Stimulated activated CD4-positive, alpha-beta T cell treated with anti-CD3 and anti-CD28 coated beads, Interleukin-1b, Interleukin-23, amount 100 ng/mL, for 1 hour (primary cell): ENCODE measurements at places on chromosomes 13 and 19.

- no peak for DNase-seq
These were observed 19.4 kb upstream of the MBNL2 start for GRCh38 chr13:97202761-97203160.

DNA sequence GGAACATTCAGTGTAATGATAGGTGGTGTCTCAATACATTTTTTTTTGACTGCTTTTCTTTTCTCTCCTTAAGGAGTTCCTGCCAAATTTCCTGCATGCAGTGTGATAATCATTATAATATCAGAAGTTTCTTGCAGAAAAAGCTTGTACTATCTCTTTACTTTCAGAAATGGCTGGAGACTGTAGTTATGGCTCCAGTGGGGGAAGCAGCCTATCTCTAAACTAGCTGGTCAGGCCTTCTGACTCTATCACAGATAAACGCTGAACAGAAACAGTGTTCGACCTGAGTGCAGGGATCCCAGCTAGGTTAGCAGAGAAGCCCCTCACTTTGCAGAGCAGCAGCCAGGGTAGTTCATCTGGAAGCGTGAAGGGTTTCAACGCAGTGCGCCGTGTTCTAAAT, 1.9 kb downstream of the CCNE1 start:
- DNase-seq, result no peak

- no peak for DNase-seq
These were observed 49.9 kb downstream of the UFM1 start for GRCh38 chr13:38399535-38399934.

DNA sequence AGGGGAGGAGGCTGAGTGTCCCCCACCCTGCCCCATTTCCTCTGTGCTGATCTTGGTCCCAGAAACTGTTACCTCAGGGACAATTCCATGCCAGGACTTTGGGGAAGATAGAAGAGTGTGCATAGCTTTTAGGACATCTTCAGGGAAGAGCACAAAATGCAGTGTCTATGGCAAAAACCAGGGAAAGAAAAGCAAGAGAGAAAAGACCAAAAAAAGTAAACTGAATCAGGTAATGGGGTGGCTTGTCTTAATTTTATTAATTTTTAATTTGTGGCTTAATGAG, 109.4 kb downstream of the NDFIP2 start:
- no peak for DNase-seq

- no peak for DNase-seq
These were observed 129.8 kb downstream of the KCTD12 start for GRCh38 chr13:76756451-76756850.

GRCh38 chr13:74278901-74279300, 144.7 kb upstream of the KLF12 start:
- DNase-seq, result no peak

DNA sequence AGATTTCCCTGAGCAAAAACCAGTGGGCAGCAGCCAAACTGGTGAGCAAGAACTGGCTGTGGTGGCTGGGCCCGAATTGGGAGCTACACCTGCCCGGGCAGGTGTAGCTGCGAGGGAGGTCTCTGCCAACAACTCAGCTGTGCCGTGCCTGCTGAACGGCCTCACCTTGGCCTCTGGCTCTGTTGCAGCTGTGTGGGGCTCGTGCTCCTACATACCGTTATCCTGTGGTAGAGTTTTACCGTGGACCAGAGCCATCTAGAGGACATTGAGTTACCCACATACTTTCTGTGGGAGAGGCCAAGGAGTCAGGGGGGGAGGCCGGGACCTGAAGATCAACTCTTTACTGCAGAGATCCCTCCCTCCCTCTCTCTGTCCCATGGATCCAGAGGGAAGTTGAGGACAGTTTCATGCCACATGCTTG, 113.2 kb downstream of the TM9SF2 start:
- no peak for DNase-seq

- no peak for DNase-seq
These were observed 491.2 kb downstream of the GPC5 start for GRCh38 chr13:91889641-91890040.

GRCh38 chr19:51702103-51702824, 9.1 kb downstream of the SPACA6 start:
- no peak for DNase-seq

GRCh38 chr13:32284927-32285632, 30.1 kb downstream of the ZAR1L start:
- DNase-seq, result no peak

GRCh38 chr13:74710006-74710405, 575.8 kb upstream of the KLF12 start:
- no peak for DNase-seq

- DNase-seq, result no peak
These were observed 336.3 kb downstream of the UQCRFS1 start for GRCh38 chr19:28876609-28877123.

- DNase-seq, result peak; percentile 44
These were observed 10.4 kb upstream of the ZSWIM4 start for GRCh38 chr19:13784731-13785452.

DNA sequence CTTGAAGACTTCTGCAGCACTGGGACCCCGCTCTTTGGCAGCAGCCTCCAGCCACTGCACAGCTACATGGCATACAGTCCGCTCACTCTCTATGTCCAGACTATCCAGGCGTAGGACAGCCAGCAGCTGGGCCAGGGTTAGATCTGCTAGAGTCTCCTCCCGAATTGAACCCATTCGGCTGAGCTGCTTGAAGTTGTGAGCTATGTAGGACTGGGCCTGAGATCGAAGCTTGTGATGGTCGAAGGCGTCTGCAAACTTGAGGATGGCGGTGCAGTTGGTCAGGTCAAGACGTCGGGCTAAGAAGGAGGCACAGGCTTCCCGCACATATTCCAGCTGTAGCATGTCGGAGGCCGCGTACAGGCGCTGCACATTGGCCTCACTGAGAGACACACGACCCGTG, 900 bp downstream of the KBTBD7 start:
- DNase-seq, result no peak

DNA sequence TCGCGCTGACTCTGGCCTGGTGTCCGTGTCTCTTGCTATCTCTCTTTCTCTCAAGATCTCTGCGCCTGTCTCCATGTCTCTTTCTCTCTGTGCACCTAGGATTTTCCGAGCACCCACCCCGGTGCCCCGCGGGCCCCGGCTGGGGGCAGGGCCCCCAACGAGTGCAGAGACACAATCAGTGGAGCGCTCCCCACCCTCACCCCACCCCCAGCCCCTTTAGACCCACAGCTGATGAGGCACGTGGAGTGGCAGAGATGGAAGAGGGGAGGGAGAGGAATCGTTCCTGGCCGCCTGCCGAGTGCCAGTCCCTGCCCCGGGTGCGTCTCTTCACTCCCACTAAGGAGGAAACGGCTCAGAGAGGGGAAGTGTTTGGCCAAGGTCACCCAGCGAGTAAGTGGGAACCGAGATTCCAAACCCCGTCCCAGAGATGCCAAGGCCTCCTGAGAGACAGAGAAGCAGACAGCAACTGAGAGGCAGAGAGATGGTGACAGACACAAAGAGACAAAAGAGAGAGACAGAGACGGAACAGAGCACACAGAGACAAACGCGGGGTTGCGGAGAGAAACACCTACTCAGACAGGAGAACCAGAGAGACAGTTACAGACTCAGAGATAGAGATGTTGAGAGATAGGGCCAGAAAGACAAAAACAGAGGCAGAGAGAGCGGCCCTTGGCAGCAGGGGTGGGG, 626 bp upstream of the BCL3 start:
- no peak for DNase-seq

GRCh38 chr13:50107205-50107604, 92.0 kb downstream of the KCNRG start:
- no peak for DNase-seq

- no peak for DNase-seq
These were observed 36.3 kb downstream of the COL4A2 start for GRCh38 chr13:110343241-110343865.

DNA sequence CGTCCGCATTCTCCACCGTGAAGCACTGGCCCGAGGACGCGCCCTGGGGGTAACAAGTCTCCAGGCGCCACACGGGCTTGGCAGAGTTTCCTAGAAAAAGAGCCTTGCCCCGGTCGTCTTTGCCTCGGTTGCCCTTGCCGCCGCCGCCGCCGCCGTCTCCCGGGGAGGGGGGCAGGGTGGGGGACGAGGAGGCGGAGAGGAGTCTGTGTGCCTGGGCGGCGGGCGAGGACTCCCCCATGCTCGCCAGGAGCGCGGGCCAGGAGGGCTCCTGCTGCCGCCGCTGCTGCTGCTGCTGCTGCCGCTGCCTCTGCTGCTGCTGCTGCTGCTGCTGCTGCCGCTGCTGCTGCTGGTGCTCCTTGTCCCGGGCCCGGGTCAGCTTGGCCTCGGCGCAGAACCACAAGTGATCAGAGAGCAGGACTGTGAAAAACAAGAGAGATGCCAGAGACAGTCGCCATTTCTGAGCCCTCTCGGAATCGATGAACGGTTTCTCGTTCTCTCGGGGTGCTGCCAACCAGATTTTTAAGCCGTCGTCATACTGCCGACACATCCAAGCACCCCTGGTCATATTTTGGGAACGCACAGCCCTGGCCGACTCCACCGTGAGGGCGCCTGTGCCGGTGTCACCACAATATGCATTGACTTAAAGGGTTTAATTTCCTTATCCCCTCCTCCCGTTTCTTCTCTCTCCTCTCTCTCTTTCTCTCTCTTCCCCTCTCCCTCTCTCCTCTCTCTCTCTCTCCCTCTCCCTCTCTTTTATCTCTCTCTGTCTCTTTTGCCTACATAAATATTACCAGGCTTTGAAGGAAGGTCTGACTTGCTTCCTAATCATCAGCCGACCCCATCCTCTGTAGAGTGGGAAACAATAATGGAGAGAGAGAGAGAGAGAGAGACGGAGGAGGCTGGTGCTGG, 349.1 kb downstream of the LIG4 start:
- no peak for DNase-seq

DNA sequence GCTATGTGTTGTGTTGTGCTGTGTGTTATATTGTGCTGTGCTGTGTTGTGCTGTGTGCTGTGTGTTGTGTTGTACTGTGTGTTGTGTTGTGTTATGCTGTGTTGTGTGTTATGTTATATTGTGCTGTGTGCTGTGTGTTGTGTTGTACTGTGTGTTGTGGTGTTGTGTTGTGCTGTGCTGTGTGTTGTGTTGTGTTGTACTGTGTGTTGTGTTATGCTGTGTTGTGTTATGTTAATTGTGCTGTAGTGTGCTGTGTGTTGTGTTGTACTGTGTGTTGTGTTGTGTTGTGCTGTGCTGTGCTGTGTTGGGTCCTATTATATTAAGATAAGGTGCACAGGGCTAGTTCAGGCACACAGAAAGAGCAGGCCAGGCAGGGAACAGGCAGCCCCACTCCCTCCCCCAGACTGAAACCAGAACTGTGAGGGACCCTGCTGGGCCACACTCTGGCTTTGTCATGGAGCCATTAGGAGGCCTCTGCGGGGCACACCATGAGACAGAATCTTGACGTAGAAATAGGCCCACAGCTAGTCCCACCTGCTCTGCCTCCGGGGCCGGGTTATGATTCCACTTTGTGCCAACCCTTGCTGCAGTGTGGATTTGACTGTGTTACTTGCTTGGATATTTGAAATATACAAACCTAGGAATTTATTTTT, 12.1 kb downstream of the SOX1 start:
- no peak for DNase-seq

DNA sequence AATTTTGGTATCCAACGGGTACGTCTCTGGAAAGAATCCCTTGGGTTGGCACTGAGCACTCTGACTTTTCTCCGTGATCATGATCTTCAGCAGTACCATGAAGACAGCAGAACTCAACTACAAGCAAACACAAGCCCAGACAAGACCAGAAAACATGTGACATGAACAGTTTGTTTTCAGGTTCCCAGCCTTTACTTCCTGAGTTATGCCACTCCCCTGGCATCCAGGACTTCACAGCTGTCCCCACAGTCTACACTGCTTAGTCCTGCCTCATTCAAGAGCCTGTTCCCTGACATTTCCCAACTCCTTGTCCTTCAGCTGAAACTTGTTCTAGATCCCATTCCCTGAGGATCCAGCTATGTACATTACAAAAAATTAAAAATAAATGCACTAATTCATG, 4.9 kb upstream of the N4BP2L1 start:
- DNase-seq, result no peak

DNA sequence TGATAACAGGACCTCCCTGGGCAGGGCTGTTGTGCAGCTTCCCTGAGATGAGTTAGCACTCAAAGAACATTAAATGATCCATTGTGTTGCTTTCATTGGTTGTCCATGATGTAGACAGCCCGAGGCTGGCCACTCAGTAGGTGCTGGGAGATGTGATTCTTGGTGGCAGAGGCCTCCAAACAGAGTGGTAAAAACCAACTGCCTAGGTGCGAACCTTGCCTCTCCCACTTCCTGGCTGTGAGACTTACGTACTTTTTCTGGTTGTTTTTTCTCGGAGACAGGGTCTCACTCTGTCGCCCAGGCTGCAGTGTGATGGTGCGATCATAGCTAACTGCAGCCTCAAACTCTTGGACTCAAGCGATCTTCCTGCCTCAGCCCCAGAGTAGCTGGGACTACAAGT, 6.2 kb downstream of the SARS2 start:
- no peak for DNase-seq

DNA sequence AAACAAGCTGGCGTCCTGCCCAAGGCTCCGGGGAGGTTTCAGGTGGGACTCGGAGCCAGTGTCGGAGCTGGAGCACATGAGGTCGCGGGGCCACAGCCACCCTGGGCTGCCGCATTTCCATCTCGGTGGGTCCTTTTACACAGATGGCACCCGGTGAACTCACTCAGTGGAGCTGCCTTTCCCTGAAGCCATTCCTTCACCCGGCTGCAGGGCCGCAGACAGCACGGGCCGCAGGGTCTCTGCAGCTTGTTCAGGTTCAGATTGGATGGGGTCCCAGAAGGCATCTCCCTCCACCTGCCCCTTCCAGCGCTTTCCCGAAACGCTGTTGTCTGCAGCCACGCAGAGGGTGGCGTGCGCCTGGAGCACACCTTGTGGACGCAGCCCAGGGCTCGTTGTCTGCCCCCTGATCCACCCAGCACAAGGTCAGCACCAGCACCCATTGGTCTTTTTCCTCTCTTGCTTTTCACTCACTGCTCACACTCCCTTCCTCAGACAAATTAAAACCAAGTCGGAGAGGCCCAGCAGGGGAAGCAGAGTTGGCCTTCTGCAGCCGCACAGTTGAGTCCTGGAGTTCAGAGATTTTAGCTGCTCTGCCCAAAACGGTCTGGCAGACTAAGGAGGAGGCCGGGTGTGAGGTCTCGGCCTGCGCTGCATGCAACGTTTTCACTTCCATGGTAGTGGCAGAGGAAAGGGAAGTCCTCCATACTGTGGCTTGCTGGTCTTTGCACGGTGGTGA, 18.1 kb downstream of the MCF2L start:
- no peak for DNase-seq

DNA sequence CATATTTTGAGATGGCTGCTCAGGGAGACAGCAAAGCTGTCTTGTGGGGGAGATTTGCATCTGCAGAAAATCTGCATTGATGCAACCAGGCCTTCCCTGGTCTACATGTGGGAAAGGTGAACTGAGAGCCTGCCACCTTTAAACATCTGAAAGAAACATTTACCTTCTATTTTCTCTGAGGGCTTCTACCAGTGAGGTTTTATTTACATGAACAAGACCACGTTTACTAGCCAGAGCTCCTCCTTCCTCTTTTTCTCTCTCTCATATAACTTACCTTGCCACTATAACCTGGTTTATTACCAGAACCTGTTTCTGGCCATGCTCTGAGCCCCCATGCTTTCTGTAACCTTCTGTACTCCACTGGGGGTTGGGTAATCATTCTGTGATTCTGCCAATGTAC, 14.4 kb upstream of the RUBCNL start:
- no peak for DNase-seq

- no peak for DNase-seq
These were observed 58.1 kb downstream of the MRPL57 start for GRCh38 chr13:21234526-21234925.

GRCh38 chr19:6861683-6862286, 25.6 kb upstream of the ADGRE1 start:
- no peak for DNase-seq

- DNase-seq, result no peak
These were observed 5.1 kb downstream of the CBARP start for GRCh38 chr19:1232652-1233072.

GRCh38 chr13:83876546-83876945, 5.7 kb downstream of the SLITRK1 start:
- no peak for DNase-seq
